Left lung (tissue), 14 donors: ENCODE measurements at places on chromosomes 13 and 19.

GRCh38 chr13:113584870-113585671, 518 bp downstream of the TFDP1 start:
- DNase-seq, result peak; percentile 84

- no peak for DNase-seq
These were observed 4.8 kb downstream of the CIB3 start for GRCh38 chr19:16168465-16169081.

DNA sequence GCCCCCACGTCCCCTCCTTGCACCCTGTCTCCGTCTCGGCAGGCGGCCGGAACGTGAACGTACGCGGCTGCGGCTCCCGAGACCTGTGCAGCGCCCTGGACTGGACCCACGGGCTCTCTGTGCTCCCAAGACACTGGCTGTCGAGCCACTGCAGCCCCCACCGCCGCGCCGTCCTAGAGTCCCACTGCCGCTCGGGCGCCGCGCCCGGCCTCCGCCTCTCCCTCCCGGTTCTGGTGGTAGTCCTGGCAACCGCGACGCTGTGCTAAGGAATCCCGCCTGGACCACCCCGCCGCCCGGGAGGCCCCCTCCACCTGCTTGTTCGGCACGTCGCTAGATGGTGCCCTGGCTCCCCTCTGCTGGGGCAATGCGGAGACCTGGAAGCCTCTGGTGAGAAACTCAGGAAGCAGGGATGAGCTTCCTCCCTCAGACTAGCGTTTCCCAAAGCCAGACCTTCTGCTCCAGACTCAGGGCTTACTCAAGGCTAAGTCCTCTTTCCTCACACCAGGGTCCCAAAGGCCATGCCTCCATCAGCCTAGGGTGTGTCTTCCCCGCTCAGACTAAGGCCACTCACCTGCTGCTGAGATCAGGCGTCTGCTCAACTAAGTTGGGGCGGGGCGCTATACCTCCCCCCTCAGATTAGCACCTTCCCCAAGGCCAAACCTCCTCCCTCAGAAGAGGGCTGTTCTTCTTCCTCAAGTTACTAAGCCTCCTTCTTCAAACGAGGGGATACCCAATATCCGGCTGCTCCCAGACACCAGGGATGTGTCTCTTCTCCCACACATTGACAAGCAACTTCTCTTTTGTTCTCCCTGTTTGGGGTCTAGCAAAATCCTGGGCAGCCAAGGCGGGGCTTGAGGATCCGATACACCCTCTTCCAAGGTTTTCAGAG, 16.1 kb upstream of the IRGC start:
- DNase-seq, result peak; percentile 83

DNA sequence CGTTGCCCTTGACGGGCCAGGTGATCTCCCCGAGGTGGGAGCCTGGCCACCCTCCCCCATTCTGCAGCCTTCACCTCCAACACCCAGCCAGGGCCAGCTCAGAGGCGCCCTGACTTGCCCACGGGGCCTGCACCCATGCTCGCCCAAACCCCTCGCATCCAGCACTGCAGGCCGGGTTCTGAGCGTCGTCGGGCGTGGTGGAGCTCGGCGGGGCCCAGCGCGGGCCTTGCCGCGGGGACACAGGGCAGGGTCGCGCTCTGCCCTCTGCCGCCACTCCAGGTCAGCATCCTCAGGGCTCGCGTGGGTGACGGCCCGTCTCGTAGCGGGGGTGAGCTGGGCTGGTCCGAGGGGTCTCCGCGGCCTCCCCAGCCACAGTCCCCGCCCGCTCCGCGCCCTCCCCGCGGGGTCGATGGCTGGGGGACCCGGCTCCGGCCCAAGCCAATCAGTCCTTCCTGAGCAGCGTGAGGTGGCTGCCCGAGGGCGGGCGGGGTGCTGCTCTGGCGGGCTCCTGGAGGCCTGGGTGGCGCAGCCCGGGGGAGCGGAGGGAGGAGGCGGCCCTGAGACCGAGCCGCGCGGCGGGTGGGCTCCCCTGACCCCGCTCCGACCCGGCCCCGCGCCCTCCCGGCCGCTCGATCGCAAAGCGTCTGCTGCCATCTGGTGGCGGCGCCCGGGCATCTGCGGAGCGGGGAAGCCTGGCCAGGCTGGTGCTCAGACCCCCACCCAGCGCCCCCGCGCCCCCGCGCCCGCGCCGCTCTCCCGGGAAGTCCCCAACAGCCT, 61.4 kb downstream of the CCNE1 start:
- peak; percentile 93 for DNase-seq

- DNase-seq, result no peak
These were observed 198.1 kb downstream of the OXGR1 start for GRCh38 chr13:96796091-96796633.

DNA sequence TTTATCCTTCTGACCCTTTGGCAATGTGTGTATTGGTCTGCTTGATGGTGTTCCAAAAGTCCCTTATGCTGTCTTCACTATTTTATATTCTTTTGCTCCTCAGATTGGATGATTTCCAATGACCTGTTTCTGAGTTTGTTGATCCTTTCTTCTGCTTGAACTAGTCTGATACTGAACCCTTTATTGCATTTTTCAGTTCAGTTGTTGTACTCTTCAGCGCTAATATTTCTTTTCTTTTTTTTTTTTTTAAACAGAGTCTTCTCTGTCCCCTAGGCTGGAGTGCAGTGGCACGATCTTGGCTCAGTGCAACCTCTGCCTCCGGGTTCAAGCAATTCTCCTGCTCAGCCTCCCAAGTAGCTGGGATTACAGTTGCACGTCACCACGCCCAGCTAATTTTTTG, 12.6 kb upstream of the ZNF566 start:
- no peak for DNase-seq

- DNase-seq, result no peak
These were observed 68.4 kb downstream of the ALOX5AP start for GRCh38 chr13:30803749-30804148.
